ENCODE measurements at places on chromosomes 7 and 10.

- DNase-seq, result no peak
Observed at GRCh38 chr10:58967551-58968388, 208.7 kb upstream of the PHYHIPL start.

DNA sequence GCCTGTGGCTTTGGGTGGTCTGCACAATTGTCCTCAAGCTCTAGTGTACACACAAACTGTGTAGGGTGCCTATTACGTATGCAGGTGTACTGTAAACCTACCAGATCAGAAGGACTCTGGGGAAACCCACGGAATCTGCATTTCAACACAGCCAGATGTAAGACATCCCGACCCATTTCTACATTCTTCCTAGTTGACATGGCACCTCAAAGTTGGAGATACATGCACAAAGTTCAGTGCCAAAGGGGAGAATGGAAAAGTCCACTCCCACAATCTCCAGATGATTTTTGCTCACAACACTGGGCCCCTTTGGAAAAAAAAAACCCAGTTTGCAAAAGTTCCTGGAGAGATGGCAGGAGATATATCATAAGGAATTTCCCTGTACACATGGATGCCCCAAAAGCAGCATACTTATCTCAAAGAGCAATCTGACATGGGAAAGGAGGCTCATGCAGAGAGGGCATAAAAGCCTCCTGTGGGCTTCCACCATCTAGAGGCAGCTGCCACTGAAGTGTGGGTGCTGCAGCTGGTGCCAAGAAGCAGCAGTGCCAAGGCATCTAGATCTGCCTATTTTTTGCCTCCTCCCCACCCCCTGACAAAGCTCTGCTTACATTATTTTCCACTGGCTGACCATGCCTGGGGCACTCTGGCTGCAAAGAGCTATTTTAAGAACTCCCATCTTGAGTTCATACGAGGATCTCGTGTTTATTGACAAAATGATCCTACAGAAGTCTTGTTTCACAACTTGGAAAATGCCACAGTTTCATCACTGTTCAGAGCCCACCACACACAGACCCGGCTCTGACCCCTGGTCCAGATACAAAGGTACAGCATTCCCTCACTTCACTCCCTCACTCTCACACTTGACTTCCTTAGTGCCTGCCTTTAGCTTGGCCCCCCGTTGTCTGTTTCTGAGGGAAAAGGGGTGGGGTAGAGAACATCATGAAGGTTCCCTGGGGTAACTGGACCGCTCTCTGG is 12.9 kb downstream of the TECTB start:
- no peak for DNase-seq

DNA sequence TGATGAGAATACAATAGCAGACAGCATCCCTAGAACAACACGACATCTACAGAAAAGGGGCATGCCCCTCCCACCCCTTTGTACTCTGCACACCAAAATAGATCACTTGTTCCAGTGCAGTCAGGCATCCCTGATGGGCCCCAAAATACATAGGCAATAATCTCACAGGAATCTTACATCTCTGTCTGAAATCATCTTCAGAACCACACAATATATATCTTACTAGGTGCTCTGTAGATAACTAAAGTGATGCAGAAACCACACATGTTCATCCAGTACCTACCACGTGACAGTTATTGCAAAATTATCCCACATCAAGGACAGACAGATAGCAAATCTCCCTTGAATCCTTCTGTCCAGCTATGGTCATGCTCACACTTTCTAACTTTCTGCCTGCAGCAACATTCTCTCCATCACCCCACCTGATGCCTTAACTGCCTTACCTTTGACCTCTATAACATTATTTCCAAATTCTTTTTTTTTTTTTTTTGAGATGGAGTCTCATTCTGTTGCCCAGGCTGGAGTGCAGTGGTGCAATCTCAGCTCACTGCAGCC is 30.7 kb downstream of the ST8SIA6 start:
- DNase-seq, result no peak

DNA sequence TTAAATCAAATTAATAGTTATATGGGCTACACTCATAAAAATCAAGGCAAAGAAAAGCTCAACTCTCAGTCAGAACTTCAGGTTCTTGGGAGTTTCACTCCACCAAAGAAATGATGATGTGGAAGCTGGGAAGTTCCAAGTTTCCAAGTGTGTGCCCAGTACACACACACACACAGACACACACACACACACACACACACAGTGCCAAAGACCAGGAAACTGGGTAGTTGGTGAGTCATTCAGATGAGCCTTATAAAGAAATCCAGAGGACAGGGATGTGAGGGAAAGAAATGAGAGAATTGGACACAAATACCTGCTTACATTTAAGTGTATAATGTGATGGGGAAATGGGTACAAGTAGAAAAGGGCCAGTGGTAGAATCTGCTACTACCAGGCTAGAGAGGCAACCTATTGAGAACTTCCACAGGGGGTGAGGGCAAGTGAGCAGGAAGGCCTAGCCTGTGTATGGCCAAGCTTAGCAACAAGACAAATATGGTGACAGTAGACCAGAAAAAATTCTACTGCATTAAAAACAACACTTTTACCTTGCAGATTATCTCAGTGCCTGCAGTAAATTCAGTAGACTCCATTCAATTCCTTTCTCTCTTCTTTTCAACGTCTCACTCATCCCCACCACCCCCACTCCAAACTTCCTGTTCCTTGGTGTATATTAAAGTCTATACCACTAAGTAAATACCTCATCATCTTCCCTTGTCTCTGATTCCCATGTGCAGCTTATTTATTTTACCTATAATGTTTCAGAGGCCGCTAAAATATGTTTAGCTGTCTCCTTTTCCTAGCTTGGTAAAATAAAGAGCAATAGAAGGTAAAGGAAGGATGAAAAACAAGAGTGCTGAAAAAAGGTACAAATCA is 95.0 kb downstream of the CABCOCO1 start:
- no peak for DNase-seq

DNA sequence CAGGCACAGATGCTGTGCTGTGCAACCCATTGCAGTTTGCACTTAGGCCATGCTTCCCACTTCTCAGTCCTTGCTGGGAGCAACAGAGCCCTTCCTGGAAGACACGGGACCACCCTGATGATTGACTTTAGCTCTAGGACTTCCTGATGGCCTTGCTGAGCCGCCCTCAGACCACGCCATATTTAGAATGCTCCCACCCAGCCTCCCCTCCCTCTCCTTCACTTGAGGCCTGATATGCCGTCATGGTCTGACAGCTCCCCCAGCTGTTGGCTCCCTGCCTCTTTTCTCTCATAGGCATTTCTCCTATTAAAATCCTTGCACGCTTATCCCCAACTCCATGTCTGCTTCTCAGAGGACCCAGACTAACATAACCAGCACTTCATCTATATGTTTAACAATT is 29.4 kb upstream of the GATAD1 start:
- no peak for DNase-seq

DNA sequence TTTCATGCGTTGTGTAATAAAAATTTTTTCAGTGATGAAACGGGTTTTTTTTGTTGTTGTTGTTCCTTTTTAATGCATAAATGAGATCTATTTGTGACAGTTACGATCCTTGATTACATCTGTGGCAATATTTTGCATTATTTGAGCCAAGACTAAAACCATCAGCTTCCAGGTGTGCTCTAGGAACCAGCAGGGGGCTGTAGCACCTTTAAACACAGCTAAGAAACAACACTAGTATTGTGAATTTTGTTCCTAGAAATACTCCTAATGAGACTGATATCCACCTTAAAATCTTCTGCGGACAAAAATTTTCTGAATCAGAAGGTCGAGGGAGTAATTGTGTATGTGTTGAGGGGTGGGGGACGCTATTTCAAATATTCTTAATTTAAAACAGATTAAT is 52.6 kb downstream of the FGFBP3 start:
- DNase-seq, result no peak

DNA sequence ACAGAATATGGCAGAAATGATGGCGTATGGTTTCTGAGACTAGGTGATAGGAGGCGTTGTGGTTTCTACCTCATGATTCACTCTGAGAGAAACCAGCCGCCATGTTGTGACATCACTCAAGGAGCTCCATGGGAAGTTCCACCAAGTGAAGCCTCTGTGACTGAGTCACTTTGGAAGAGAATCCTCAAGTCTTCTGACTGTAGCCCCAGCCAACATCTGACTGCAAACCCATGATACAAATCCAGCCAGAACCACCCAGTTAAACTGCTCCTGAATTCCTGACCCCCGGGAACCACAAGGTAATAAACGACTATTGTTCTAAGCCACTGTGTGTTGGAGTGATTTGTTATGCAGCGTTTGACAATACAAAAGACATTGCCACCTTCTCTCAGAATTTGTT is 91.1 kb upstream of the CARD11 start:
- DNase-seq, result no peak

DNA sequence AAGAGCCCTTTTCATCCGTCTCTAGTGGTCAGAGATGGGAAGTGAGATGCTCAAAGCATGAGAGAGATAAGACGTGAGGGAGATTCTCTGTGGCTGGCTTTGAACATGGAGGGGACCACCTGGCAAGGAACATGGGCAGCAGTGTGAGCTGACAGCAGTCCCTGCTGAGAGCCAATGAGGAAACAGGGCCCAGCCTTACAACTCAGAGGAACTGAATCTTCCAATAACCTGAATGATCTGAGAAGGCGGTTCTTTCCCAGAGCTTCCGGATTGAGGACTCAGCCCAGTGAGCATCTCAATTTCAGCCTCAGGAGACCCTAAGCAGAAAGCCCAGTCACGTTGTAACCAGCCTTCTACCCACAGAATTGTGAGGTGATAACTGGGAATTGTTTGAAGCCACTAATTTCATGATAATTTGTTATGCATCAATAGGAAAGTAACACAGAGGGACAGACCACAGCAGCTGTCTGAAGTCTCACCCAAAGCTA is 33.9 kb upstream of the IKZF1 start:
- no peak for DNase-seq

- no peak for DNase-seq
Observed at GRCh38 chr7:47807756-47808155, 140.5 kb downstream of the PKD1L1 start.

DNA sequence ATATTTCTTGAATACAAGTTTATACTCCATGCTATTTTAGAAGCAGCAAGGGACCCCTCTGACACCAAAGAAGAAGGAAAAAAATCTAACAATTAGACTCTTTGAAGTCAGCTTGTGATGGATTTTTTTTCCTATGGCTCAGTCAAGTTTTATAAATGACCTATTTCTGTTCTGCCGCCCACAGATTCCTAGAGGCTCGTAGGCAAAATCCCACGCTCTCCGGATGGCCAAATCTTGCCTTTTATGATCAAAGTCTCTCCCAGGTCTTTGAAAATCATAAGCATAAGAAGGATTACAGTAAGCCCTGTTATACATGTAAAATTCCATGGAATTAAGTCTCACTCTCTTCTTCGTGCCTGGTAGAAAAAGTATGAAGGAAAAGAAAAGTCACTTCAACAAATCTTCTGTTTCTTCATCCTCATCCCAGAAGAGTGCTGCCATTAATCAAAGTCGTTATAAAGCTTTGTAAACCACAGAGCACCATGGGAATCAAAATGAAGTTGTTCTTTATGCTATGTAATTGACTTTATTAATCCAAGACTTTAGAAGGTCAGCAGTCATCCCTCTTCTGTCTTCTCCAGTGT is 33.1 kb downstream of the ASB13 start:
- DNase-seq, result no peak

DNA sequence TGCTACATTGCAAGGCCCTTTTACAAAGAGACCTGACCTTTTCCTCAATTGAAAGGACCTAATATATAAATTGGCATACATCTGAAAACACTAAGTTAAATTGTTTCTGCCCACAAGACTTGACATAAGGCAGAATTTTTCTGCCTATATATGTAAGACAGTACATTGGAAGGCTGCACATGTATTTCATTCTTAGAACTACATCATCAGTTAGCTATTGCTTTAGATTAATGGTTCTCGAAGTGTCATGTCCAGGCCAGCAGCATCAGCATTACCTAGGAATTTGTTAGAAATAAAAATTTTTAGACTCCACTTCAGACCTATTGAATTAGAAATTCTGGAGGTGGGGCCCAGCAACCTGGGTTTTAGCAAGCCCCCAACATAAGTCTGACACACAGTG is 373.9 kb downstream of the LRRTM3 start:
- no peak for DNase-seq

DNA sequence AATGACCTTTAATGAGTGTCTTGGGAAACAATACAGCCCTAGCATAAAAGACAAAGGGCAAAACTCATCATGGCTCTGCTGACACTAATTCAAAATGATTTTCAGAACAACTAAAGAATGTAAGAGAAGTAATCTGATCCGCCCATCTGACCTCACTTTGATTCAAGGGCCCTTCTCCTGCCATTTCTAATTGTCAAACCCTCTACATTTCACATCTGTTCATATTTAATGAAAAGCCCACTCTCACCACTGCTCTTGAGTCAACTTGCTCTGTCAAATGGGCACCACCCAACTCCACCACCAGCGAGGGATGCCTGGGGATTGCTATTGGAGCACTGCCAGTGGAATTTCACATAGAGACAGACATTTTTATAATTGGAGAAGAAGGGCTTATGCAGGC is 639.2 kb downstream of the KCNMA1 start:
- no peak for DNase-seq

DNA sequence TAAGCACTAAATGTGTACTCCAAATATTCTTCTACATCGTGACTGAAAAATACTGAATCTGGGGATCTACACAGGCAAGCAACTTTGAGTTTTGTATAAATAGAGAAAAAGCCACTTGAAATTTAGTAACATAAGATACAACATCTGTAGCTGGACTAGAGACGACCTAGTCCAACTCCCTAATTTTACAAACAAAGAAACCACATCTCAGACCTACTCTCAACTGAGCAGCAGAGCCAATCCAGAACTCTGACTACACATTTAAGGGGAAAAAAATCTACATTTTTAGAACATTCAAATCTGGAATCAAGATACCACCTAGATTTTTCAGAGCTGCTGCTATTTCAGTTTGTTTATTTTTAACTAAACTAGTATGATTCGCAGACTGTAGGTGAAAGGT is 88.9 kb downstream of the CABCOCO1 start:
- no peak for DNase-seq

- no peak for DNase-seq
Observed at GRCh38 chr10:132961420-132961786, 19.0 kb upstream of the CFAP46 start.

- no peak for DNase-seq
Observed at GRCh38 chr10:63236113-63236935, 103.2 kb downstream of the NRBF2 start.

- DNase-seq, result no peak
Observed at GRCh38 chr10:110368556-110368955, 63.8 kb upstream of the SMNDC1 start.

DNA sequence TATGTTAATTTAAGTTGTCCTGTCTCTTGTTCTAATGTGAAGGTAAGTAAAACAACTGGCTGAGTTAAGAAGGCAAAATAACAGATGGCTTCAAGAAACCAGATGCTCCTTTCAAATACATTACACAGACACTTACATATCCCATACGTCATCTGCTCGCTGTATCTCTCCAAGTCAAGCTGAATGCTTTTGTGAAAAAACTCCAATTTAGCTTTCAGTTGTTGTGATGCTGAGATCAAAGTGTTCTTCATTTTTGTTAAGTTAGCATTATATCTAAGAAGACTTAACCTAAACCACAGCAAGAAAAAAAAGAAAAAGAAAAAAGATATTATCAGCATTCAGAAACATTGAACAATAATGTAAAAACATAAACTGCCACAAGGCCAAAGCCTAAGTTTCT is 18.5 kb upstream of the ERLIN1 start:
- no peak for DNase-seq

GRCh38 chr7:105935250-105935649 is 27.8 kb upstream of the CDHR3 start:
- DNase-seq, result no peak

GRCh38 chr10:22344781-22345300 is 455 bp upstream of the SPAG6 start:
- no peak for DNase-seq

- DNase-seq, result no peak
Observed at GRCh38 chr10:96632974-96633710, 46.3 kb upstream of the TM9SF3 start.

GRCh38 chr10:6082496-6083395 is 6.1 kb upstream of the RBM17 start:
- DNase-seq, result no peak
